ENCODE measurements at places on chromosomes 2 and 18.

GRCh38 chr2:56195563-56195962 is 11.8 kb downstream of the CCDC85A start:
- no peak for DNase-seq

- no peak for DNase-seq
Measured at GRCh38 chr2:191145769-191146471, 4.9 kb downstream of the STAT4 start.

DNA sequence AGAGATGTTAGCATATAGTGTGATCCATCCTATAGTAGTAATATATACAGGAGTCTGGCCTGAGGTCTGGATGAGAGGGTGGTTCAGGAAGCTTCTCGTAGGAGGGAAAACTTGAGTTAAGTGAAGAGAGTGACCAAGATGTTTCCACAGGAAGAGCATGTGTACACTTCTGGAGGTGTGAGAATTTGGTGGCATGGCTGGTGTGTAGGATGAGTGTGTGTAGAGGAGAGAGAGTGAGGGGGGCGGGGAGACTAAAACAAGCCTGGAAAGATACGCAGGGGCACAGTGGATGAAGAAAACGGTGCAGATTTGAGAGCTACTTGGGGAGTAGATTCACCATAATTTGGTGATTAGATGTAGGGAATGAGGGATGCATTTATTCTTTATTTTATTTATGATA is 43.5 kb upstream of the CTLA4 start:
- DNase-seq = no peak

- no peak for DNase-seq
Measured at GRCh38 chr2:45497355-45497754, 113.7 kb downstream of the SRBD1 start.

GRCh38 chr2:184554736-184555135 is 43.6 kb upstream of the ZNF804A start:
- no peak for DNase-seq

DNA sequence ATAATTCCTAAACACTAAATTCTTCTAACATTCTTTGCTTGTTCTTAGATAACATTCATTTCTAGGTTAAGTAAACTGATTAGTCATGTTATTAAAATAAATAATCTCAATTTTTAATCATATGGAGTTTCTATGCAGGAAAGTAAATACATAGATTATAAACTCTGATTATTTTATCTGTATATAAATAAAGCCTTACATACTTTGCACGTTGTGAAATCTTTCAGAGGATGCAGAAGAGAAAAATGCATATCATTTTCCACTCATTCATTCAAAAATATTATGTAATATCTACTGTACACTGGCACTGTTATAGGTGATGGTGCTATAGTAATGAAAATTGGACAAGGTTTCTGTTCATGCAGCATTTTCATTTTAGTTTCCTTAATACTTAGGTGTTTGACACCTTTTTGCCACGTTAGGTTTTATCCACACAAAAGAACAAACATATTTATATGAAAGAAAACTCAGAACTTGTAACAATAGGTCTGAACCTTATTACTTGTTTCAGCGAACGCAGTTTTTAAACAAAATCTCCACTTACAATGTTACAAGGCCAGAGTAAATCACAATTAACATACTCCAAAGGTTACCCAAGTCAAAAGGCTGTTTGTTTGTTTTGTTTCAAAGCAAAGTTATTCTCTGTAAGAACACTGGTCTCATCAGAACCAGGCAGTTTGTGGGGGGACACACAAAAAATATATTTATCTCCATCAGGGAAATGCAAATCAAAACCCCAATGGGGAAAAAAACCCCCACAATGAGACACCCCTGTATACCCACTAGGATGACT is 27.4 kb downstream of the ADAM17 start:
- no peak for DNase-seq

DNA sequence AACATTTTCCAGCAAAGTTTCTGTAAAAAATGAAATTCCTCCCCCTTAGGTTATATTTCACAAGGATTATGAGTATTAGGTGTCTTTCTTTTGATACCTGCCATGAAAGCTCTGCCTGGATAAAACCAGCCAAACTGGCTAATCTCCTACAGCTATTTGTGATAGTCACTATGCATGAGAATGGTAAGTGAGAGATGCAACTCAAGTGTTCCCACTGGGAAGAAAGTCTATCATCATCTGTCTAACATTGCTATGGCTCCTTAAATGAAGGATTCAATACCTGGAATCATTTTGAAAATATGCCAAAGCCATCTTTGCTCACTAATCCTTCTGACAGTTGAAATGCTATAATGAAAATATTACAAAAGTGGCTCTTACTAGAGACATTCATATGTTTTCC is 339.9 kb upstream of the LRRTM4 start:
- no peak for DNase-seq

DNA sequence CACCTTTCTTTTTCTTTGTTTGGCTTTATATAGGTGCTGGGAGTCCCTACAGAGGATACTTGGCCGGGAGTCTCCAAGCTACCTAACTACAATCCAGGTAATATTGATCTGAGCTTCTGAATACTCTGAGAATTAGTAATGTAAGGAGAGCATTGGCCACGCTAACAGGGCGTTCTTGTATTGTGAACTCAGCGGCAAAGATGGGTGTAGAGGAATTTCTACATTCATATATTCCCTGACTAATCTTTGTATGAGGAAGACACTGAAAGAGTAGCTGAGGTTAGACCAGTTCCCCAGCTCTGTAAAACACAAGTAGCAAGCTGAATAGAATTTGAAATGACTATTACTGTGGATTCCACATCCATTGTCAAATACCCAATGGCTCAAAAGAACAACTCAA is 48.5 kb downstream of the CDK15 start:
- no peak for DNase-seq
